ENCODE measurements at places on chromosomes 1 and 21.
A peak's percentile ranks its signal among the peaks of the same experiment; 100 is the strongest.

DNA sequence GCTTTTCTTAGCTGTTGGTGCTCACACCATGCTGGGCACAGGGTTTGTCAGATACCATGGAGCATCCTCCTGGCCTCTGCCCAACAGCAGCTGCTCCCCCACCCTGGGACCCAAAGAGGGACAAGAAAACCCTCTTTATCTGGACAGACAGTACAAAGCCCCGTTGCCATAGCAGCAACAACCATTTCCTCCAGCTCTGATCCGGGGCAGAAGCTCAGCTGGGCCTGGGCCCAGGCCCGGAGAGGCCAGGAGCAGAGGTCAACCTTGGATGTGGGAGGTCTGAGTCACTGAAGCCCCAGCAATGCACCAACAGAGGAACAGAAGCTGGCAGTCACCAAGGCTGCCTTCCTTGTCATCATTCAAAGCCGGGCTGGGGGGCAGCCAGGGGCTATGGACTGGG lies 228.4 kb upstream of the POU3F1 start:
- no peak for DNase-seq

DNA sequence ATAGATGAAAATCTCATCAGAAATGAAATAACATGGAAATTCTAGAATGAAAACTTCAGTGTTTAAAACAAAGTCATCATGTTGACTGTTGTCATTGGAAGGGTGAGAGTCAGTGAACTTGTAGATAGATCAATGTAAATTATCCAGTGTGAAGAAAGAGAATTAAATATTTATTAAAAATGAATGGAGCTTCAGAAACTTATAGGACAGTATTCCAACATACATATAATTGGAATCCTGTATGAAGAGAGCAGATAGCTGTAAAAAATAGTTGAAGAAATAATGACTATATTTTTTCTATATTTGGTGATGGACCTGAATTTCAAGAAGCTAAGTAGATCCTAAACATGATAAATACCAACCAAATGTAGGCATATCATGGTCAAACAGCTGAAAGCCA lies 60.0 kb downstream of the MAN1A2 start:
- DNase-seq = no peak

GRCh38 chr1:99180343-99180808 lies 83.9 kb upstream of the PLPPR4 start:
- DNase-seq = peak; percentile 59

DNA sequence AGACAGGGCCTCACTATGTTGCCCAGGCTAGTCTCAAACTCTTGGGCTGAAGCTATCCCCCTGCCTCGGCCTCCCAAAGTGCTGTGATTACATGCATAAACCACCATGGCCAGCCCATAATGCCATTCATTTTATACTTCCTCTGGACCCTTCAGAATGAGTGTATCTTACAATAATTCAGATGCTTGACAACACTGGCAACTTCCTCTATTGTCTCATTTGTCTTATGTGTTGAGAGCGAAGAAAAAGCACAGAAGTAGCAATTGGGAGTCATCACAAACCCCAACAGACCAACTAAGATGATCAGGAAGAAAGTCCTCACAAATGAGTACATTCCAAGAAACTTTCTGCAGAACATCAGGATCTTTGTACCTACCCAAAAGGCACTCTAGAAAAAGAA lies 191.9 kb downstream of the RERE start:
- DNase-seq = no peak

- no peak for DNase-seq
Observed at GRCh38 chr1:166237675-166238074, 70.9 kb upstream of the FAM78B start.

DNA sequence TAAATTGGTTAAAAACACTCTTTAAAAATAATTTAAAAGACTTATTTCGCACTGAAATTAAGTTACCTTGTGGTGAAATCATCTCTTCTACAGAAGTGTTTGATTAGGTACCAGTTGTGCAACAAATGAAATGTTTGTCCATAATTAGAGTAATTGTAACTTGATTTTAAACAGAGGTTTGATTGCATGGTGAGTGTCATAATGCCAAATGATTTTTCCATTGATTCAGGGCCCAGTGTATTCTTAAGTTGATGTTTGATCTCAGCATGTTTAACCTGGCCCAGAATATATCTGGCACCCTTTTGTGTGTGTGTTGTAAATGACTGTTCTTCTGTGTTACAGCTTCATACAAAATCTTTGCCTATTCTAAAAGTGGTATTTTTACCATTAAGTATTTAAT lies 28.5 kb downstream of the LRRC8B start:
- DNase-seq = no peak

- DNase-seq = no peak
Observed at GRCh38 chr21:13854638-13855037, 245.1 kb downstream of the POTED start.

DNA sequence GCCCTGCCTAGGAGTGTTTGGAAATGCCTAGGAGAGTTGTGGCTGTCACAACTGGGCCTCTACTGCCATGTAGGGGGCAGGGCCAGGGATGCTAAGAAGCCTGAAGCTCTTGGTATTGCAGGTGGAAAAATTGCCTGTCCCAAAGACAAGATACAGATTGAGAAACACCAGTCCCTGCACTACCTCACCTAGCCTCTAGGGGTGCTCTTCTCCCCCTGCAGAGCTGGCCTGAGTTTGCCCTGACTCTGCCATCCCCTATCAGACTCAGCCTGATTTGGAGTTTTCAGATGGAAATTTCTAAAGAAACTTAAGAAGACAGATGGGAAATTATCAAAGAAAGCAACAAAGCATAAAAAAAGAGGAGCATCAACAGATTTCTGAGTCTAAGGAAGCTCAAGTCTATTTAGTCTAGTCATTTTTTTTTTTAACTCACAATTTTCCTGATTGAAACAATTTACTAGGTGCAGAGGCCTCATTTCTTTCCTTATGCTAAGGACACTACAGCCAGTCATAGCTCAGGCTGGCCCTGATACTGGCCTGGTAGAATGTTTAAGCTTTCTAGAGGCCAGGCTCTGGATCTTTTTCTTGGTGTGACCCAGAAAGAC lies 61.4 kb upstream of the LRRN2 start:
- DNase-seq = peak; percentile 22

GRCh38 chr1:51302270-51302669 lies 28.1 kb downstream of the TTC39A start:
- DNase-seq = no peak

DNA sequence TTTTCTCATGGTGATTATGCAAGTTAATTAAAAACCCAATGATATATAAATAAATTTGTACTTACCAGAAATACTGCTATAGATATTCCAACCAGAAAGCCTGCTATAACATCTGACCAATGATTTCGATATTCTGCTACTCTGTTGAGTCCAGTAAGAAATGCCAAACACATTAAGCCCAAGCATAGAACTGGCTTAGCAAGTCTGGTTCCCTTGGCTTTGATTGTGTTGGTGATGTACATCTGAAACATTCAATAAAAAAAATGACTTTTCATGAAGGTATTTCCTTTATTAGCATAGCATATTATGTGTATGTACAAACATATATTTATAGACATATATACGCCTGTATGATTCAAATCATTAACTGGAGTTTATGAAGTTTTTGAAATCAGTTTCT lies 82.8 kb downstream of the PLPPR5 start:
- no peak for DNase-seq

- DNase-seq = no peak
Observed at GRCh38 chr1:2150801-2151200, 43.8 kb downstream of the FAAP20 start.

DNA sequence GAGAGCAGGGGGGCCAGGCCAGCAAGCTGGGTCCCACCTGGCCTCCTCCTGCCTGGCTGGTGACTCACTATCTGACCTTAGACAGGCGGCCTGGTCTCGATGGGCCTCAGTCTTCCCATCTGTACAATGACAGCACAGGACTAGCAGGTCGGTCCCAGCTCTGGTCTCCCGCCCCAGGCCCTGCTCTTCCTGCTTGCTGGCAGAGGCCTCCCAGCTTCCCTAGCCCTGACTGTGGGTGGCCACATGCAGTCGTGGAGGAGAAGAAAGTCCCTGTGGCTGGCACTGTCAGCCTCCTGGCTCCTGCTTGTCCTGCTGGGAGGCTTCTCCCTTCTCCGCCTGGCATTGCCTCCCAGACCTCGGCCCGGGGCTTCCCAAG lies 817 bp downstream of the EXTL1 start:
- no peak for DNase-seq

- DNase-seq = no peak
Observed at GRCh38 chr1:201374364-201374763, 3.1 kb downstream of the TNNT2 start.

DNA sequence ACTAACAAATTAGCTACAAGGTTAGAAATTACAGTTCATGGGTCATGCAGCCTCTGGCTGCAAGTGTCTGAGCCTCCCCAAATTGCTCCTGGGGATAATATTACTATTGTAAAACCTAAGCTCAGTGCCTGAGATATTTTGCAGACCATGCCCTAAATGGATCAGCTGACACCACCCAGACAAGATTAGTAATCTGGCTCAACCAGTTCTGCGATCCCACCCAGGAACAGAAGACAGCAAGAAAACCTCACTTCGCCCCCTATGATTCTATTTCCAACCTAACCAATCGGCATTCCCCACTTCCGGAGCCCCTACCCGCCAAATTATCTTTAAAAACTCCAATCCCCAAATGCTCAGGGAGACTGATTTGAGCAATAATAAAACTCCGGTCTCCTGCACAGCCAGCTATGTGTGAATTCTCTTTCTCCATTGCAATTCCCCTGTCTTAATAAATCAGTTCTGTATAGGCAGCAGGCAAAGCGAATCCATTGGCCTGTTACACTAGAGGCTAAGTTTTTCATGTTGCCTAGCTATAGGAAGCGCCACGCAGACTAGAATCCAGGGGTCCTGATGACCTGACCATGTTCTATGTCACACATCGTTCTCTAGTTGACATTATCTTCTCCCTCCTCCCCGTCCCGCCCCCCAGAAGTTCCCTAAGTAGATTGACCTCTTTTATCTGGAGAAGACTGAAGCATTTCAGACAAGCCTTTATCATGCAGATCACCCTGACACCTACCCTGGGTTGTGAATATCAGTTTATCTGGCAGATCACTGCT lies 22.4 kb upstream of the ZFYVE9 start:
- no peak for DNase-seq

GRCh38 chr1:178077917-178078316 lies 16.0 kb upstream of the RASAL2 start:
- DNase-seq = no peak

DNA sequence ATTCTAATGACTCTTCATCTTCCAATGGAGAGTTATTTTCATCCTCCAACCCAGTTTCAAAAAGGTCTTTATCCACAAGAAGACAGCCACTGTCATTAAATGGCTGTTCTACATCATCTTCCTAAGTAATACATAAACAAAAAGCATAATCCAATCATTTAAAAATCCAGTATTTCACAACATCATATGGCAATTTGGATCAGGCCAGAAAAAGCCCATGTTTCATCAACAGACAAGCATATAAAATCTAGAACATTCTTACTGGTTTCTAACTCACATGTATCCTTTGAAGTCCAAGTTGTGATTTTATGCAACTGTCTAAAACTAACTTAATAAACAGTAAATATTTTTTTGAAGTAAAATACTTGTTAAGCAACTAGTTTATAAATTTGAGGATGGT lies 6.6 kb downstream of the CLSPN start:
- DNase-seq = no peak

DNA sequence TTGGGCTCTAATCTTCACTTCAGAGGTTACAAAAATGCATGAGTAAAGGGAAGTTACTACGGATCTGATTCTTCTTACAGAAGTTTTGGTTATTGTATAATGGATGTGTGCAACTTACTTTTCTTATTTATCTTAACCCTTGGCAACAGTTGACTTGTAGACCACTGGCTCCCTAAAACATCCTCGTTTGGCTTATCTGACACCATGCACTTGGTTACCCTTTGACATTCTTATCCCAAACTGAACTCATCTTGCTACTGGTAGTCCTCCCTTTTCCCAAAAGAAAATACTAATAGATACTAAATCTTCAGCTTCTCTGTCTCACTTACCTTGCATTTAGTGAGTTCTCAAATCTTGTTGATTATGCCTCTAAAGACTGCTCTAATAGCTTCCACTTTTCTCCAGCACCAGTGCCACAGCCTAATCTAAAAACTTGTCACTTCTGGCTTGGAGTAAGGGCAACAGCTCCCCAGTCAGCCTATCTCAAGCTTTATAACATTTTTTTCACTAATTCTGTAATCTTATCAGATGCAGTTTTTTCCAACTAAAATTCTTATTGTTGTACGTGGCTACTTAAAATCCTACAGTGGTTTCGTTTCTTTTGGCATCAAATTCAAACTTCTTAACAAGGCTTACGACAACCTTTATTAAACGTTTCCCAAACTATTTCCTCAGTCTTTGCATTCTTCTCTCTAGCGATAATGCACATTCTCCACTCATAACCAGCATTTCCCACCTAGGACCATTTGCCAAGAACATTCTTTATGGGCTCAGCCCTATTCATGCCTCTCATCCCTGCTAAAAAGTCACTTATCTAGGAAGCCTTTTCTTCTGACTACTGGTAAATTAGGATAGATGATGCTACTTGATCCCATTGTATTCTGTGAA lies 204.2 kb downstream of the KCNT2 start:
- no peak for DNase-seq

GRCh38 chr1:67332653-67333529 lies 25.2 kb downstream of the IL12RB2 start:
- DNase-seq = no peak

DNA sequence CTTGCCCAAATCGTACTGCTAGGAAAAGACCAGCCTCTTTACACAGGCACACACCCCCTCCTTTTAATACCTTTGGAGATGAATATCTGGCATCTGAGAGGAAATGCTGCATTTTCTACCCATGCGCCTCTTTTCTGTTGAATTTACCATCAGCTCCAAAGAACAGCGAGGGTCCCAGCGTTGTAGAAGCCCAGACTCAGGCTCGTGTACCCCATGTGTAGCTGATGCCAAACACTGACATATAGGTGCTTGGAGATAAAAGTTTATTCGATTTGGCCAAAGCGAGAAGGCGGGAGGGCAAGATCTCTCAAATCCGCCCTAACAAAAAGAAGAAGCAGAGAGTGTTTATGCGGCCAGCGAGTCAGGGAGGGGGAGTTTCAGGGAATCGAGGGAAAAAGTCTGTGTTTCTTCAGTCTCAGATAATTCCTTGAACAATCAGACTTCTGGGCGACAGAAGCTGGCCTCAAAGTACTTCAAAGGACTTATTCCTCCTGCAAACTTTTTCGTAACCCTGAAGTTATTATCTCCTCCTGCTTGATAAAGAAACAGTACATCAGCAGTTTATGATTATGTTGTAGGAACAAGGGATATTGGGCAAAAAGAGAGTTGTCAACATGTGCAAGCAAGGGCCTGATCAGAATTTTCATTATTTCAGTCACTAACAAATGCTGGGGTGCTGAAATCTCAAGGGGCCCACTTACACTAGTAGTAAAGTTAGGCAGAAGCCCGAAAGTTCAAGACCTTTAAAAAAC lies 642 bp upstream of the CREG1 start:
- DNase-seq = no peak

GRCh38 chr1:28517649-28517999 lies 11.8 kb downstream of the RCC1 start:
- DNase-seq = no peak

GRCh38 chr1:153631047-153632022 lies 2.5 kb upstream of the CHTOP start:
- DNase-seq = no peak

GRCh38 chr1:228490120-228491078 lies 3.2 kb downstream of the RNF187 start:
- DNase-seq = no peak

- no peak for DNase-seq
Observed at GRCh38 chr21:44262338-44263056, 800 bp upstream of the DNMT3L start.

Data from T-cell (primary cell).